Naive thymus-derived CD8-positive, alpha-beta T cell (primary cell): ENCODE measurements at places on chromosomes 4 and X. TPM values are rescaled to one million over a fixed set of nuclear protein-coding genes. Genes with fewer than 3 reads are reported as not detected.

Gene RBMXL3
- not detected for total RNA-seq

Gene PIR
- 0.36 TPM for total RNA-seq

DNA sequence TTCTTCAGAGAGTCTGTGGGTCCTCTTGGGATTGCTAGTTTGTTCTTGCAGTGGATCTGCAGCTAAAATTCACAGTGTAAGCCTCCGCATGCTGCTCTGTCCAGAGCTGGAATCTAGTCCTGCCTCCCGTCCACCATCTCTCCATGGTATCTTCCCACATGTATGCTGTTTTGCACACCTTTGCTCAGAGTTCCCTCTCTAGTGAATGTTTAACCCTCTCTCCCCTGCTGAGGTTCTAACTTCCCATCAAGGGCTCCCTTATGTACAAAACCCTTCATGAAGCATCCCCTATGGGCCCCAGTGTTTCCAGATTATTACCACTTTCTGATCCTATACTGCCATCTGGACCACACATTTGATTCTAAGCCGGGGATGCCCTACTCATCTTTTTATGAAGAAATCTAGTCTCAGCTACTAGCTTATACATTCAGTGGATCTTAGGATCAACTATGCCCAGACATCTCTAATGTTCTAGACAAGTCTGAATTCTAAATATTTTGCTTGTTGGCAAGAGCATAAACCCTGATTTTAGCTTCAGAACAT is 157.3 kb downstream of the CPEB2 start:
- H3K27me3 ChIP-seq, result peaks cover 42% of the 10 kb centered on the region
- no peaks in the 10 kb centered on the region for H3K36me3 ChIP-seq
- H3K27ac ChIP-seq, result no peak overlapping the region
- no peaks in the 10 kb centered on the region for H3K4me1 ChIP-seq
- no peak overlapping the region for H3K4me3 ChIP-seq

- no peaks in the 10 kb centered on the region for H3K4me1 ChIP-seq
- H3K4me3 ChIP-seq, result no peak overlapping the region
- DNase-seq, result no peak
Observed at GRCh38 chrX:7647831-7648230, 195.1 kb upstream of the VCX start.
